ENCODE measurements at places on chromosomes 4 and X. TPM values are rescaled to one million over a fixed set of nuclear protein-coding genes. Genes with fewer than 3 reads are reported as not detected.

DNA sequence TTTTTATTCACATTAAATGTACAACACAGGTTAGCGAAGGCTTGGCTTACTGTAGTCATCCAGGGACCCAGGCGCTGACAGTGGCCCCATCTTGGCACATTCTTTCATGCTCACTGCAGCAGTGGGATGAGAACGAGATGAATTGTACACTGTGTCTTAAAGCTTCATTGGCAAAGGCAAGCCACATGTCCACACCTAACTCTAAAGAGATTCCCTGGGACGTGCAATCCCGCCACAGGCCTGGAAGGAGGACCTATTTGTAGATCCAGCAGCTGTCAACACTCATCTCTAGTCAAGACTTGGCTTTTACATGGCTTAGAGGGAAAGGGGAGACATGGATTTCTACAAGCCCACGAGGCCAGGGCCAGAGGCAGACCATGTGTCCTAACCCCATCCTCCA is 16.1 kb upstream of the CXCR3 start:
- DNase-seq: no peak

- no peak for DNase-seq
Observed at GRCh38 chr4:60081839-60082238, 1118.3 kb upstream of the ADGRL3 start.

DNA sequence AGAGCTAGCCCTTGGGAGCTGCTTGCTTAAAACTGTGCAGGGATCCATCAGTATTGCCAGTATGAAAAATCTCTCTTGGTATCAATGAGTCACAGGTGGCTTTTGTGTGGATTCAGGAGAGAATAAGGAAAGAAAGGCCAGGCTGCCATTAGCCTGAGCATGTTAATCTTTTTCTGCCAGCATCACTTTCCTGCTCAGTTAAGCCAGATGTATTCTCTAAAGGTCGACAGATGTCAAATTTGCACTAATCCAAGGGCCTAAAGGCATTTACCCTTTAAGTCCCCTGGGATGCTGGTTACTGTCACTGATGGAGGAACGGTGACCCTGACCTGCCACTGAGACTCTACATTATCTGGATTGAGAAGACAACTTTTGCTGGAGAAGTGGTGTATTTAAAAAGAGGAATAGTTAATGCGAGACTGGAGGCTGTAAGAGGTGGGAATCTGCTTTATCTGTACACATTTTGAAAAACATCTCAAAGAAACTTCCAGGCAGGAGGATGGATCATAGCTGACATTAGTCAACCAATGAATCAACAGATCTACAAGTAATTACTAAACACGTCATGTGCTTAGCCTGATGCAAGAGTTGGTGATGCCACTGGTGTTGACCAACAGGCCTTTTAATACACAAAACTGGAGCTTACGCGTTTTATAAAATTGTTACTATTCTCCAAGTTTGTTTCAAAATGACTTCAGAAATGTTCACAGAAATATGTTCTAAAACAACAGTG is 241.4 kb upstream of the ANXA3 start:
- DNase-seq: no peak

DNA sequence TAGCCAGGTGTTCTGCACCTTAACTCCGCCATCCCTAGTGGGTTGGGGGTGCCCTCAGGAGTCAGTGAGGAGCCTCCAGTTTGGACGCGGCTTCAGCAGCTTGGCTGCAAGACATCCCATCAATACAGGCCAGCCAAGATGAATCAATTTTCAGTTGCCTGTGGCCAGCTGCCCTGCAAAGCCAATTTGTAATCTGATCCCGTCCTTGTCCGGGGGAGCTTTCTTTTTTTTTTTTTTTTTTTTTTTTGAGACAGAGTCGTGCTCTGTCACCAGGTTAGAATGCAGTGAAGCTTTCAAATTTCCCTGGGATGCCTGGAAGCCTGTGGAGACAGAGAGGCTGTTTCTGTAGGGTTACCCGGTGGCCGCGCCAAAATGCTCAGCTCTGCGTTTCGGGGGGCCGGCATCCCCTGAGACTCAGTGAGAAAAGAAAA is 192.5 kb downstream of the ASMT start:
- DNase-seq: no peak

DNA sequence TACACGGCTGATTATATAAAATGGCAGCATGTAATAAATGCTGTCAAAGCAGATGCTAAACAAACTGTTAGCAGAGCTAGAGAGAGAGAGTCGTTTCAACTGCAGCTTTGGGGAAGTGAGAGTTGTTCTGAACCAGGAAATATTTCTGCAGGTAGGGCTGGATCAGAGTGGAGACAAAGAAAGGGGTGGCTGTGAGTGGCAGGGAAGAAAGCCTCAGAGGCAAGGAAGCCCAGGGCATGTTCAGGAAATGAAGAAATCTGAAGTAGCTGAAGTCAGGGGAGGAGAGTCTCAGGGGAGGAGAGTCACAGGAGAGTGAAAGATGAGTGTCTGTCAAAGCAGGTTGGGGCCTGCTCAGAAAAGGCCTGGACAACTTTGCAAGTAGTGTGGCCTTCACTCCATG is 48.4 kb upstream of the RPS6KA3 start:
- DNase-seq: no peak

GRCh38 chr4:86950831-86951525 is 16.2 kb downstream of the AFF1 start:
- no peak for DNase-seq

- DNase-seq: no peak
Observed at GRCh38 chr4:74531963-74532794, 87.2 kb downstream of the AREG start.

DNA sequence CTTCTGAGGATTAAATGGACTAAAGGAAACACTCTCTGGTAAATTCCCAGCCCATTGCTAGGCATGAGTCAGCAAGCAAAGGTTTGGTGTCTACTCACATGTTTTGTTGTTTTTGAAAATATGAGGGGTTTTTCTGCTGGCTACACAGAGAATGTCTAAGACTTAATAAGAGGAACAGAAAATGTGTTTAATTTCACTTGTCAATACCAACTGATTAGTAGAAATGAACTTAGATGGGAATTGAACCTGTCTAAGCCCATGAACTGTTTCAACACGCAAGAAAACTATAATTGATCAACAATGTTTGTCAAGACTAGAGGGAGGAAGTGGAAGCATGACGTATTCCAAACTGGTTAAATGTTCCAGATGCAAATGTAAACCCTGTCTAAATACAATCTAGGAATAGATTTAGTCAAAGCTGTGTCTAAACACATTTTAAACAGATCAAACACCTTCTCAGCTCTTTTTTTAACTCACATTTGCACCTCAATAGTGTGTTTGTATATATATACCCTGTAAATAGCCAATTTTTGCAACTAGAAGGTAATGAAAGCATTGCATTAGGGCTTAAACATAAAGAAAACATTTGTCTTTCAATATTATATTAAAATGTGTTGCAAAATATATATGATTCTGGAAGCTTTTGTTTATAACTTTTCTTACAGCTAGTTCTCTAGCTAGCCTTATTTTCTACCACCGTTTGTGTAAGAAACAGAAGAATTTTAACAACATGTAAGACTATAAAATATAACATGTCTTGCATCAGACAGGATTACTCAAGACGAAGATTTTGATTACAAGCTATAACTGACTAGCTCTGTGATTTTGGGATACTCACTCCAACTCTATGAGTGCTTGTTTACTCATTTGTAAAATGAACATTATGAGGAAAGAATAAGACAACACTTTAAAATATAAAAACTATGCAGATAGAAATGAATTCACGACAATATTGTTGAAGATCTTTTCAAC is 607.8 kb downstream of the FSTL5 start:
- no peak for DNase-seq

GRCh38 chr4:71468116-71468710 is 129.4 kb downstream of the SLC4A4 start:
- DNase-seq: no peak

DNA sequence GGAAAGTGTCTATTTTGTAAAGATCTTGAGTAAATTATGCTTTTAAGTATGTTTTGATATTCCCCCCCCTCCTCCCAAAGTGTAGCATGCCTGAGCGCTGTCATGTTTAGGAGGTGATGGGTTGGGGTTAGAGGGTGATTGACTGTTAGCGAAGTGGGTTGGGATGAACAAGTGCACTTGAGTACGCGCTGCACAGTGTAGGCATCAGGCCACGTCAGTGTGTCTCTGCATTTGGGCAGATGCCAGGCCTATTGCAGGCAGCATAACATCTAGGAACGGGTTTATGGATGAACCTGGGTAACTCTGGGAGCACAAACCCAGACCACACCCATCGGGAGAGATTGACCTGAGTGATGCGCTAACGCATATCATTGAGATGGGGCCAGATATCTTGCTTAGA is 111.2 kb downstream of the TBL1X start:
- DNase-seq: no peak

DNA sequence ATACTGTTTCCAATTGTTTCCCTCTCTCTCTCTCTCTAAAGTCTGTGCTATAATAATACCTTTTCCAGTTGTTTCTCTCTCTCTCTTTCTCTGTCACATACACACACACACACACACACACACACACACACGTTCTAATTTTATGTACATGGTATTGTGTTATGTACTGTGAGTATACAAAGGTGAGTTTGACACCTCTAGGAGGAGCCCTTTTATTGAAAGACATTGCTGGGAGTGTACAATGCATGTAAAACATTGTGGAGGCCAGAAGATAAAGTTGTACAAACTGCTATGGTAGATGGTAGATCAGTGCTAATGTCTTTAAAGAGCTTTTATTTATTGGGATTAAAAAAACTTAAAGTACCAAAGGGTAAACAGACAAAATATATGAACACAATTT is 53.6 kb downstream of the BLTP1 start:
- DNase-seq: no peak

GRCh38 chr4:7766086-7766485 is 173.6 kb downstream of the AFAP1 start:
- no peak for DNase-seq

GRCh38 chr4:95547715-95548471 is 880 bp downstream of the UNC5C start:
- no peak for DNase-seq

DNA sequence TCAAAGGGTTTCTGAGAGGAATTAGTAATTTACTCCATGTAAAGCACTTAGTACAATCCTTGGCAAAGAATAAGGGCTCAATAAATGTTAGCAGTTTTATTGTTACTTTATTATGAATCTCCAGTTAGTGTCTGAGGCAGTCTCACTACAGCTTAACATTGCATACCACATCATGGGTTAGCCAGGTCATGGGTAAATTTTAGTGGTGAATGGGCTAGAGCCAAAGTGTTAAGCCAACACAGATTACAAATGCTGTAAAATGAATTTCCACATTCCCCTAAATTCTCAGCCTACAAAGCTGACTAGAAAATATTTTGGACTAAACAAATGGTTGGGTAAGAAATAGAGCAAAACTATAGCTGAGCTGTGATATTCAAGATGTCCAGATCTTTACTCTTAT is 72.4 kb downstream of the NRK start:
- DNase-seq: no peak

DNA sequence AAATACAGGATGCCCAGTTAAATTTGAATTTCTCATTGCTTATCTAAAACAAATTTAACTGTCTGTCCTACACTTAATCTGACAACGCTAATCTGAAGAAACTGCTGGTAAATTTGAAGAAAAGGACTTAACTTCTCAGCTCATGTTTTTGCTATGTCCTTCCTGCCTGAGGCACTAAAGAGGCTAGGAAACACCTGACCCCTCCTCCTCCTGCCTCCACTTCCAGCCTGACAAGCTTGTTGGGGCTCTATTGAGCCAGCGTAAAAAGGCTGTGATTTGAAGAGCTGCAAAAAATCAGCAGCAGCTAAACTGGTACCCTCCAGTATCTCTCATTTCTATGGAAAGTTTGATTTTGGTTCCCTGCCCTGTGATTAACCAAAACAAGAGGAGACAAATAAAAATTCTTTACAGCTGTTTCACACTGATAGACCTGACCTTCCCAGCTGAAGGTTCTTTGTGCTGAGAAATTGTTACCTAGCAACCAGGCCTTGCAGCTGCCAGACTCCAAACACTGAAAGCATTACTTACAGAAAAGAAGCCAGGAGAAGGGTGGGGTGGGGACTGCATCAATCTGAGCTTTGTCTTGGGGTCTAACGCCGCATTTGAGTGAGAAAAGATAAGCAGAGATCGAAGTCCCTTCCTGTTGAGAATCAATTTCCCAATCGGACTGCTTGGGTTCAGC is 35.0 kb downstream of the DCX start:
- no peak for DNase-seq

DNA sequence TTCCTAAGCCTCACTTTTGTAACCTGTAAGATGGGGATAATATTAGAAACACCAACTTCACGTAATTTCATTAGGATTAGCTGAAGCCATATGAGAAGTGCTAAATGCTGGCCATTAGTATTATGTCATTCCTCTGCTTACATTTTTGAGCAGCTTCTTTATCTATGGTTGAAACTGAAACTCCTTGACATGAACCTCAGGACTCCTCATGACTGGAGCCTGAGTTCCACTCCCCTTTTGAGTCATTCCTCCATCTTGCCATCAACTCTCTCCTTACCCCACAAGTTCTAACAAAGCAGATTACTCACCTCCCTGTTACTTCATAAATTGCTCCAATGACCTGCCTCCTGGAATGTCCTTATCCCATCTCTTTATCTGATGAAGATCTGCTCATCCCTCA is 123.2 kb upstream of the KCNIP4 start:
- no peak for DNase-seq

- no peak for DNase-seq
Observed at GRCh38 chrX:19875050-19875431, 12.4 kb downstream of the SH3KBP1 start.

DNA sequence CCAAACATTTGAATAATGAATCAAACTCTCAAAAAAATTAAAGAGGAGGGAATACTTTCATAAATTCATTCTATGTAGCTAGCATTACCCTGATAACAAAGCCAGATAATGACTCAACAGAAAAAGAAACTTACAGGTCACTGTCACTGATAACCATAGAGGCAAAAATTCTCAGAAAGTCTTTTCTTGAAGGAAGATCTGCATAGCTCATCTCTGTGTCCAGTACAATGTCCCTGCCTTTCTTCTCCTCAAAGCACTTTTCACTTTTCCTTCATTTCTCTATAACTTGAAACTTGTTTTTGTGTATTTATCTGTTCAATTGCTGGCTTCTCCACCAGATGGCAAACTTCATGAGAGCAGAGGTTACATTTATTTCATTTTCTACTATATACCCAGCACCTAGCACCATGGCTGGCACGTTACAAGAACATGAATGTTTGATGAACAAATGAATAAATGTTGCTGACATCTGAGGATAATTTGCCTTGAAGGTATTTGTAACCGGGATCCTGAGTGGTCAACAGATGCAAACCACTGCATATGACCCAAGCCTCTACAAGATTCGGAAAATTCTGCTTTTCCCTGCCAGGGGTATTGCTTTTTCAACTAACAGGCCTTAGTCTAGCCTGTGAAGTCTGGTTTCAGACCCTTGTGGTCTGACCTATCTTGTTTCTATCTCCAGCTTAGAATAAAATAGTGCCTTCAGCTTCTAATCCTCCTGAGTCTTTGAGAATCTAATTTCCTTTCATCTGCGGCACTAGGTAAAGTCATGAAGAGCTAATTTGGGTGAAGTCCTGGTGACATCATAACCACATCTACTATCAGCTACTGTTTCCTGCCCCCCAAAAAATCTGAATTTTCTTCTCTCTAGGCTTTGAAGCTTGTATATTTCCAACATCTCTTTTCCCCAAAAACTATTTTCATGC is 52.5 kb upstream of the ANTXR2 start:
- peak; percentile 68 for DNase-seq

- no peak for DNase-seq
Observed at GRCh38 chrX:48971249-48972219, at the start of gene KCND1. Gene KCND1 (minus strand): TSS chrX:48971844. CDS start chrX:48970271, 1,573 bp downstream.

The KCNE5 gene
- total RNA-seq: 0.21 TPM

The DMP1 gene
- not detected for total RNA-seq

The HTR2C gene
- total RNA-seq: not detected

The CYSLTR1 gene
- total RNA-seq: 2.8 TPM

The GPR173 gene
- total RNA-seq: not detected

The USP17L19 gene
- not detected for total RNA-seq
